ENCODE measurements at places on chromosomes 1 and 21.

DNA sequence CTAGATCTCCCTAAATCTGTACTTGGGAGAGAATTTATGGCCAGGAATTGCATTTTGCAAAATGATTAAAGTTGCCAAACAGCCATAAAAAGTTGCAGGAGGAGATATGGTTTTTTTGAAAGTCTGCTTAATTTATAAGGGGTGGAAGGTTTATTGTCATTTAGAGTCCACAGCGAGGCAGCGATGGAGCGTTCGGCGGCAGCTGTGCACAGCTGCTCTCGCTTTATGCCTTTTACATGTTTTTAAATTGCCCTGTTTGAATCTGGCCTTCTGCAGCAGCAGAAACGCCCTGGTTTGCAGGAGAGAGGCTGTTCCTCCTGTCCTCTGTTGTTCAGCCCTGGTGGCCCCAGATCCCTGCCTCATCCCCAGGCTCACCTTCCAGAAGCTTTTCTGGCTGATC is 144.9 kb upstream of the POU3F1 start:
- no peak for DNase-seq

DNA sequence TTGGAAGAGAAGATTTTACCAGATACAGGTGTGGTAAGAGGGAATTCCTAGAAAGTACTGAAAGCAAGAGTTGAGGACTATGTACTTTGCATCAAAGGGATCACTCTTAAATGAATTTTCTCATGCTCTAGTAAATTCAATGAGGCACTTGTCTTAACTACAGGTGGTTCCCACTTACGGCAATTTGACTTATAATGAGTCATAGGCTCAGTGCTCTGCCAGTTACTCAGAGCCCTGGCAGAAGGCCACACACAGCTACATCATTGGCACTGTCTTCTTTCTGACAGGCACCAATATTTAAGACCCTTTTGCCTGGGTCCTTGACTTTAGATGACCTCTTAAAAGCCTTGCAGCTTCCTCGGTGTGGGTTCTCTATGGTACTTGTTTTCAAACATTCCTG is 15.9 kb upstream of the ADAMTS5 start:
- DNase-seq: peak; percentile 26

DNA sequence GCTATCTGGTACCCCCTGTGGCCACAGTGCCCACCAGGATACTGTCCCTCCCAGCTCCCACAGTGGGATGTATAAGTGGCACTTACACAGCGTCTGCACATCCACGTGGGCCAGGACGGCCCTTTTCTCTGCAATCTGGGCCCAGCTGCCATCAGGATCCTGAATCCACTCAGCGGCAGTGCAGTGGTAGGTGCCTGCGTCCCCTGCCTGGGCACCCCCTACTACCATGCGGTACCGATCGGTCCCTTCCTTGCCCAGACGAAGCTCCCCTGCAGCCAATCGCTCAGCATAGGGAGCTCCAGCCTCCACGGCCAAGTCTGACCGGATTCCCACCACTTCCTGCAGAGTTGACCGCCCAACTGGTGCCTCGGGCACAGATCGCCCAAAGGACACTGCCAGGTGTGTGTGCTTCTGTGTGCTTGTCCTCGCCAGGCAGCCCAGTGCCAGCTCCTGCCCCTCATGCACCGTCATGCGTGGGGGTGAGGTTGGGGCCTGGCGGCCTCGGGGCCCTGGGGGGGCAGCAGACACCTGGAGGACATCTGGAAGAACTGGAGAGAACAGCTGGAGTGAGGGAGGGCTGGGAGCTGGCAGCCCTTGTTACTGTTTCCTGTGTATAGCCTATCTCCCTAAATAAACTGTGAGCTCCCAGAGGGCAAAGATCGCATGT is 4.7 kb downstream of the IGSF8 start:
- no peak for DNase-seq

GRCh38 chr1:183719289-183719688 is 66.2 kb upstream of the APOBEC4 start:
- no peak for DNase-seq

DNA sequence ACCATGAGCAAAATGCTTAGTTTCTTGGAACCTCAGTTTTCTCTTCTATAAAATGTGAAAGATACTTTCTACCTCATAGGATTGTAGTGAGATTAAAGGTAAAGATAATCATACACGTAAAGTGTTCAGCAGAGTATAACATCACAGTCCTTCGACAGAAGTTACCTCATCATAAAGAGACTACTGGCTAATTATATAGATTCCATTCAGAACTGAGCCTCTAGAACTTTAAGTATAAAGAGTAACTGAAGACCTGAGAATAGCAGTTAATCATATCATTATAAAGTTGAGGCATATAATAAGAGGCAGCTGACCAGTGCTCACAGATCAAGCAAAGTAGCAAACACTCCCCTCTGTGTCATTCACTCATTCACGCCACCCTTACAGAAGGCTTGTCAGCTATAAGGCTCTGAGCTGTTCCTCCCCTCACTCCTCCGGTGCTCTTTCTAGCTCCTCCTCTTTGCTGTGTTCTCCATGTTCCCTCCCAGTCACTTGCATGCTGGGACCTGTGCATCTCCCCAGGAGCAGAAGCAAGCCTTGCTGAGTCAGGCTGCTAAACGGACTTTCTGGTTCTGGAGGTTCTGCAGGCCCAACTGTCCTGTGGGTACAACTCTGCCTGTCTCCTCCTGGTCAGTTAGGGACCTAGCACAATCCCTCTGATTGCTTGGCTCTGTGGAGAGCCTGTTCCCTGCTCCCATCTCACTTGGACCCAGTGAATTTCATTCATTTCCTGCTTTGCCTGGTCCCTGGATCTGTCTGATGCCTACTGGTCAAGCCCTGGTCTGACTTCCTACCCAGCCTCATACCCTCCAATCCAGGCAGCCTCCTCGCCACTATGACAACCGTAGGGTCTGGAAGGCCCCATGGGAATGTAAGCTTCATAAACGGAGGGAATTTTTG is 28.3 kb upstream of the LY9 start:
- peak; percentile 49 for DNase-seq

- no peak for DNase-seq
These were observed 141.9 kb upstream of the PTBP2 start for GRCh38 chr1:96579636-96580035.

- DNase-seq: no peak
These were observed 43.5 kb upstream of the NEK7 start for GRCh38 chr1:198113342-198113750.

DNA sequence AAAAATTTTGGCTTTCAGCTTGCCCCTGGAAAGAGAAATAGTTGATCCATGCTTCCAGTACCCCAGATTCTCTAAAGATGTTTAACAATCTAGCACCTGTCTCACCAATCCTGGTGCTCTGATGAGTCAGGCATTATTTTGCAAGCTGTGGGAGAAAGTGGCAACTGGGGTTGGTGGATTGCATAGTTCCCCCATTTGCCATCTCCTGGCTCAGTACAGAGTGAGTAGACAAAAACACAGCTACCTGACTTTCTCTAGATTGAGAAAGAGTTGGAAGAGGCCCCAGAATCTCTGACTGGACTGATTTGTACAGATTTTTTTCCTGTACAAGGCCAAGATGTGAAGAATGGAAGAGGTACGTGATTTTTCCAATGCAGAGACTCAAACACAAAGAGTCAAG is 75.1 kb upstream of the NEGR1 start:
- no peak for DNase-seq

DNA sequence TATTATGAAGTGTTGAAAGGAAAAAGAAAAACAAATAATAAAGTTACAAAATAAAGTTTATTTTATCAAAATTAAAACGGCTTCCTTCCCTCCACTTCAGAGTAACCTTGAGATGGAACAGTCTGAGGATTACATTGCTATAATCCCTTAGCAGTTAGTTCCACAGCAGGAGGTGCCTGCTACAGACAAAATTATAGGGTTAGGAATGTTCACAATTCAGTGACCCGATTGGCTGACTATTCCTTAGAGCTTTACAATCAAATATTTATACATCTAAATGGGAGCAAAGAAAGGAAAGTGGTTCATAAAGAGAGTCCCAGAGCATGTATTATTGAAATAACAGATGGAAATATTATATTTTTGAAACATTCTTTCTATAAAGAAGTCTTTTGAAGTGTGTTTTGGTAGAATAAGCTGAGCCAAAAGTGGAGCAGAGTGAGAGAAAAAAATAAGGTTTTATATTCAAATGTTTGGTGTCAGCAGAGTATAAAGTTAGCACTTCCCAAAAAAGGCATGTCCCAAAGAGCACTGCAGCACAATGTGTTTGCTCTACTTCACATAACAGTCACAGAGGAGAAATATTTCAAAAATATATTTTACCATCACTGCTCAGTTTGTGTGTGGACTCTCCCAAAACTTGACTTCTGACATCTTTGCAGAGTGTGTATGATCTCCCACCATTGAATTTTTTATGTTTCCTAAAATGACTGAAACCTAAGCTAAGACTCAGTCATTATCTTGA is 71.4 kb upstream of the GORAB start:
- DNase-seq: no peak

DNA sequence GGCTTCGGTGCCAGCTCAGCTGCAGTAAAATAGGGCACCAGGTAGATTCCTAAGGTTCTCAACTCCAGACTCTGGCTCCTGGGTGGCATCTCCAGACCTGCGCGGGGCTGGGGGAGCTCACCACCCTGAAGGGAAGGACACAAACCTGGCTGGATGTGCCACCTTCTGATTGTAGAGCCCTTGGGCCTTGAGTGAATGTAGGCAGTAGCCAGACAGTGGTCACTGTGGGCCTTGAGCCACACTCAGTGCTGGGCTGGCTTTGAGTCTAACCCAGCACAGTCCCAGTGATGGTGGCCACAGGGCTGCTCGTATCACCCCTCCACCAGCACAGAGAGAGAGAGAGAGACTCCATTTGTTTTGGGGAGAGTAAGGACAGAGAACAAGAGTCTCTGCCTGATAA is 38.0 kb upstream of the SH3GLB1 start:
- DNase-seq: no peak

- DNase-seq: no peak
These were observed 477.6 kb upstream of the LRRC7 start for GRCh38 chr1:69090170-69090569.

DNA sequence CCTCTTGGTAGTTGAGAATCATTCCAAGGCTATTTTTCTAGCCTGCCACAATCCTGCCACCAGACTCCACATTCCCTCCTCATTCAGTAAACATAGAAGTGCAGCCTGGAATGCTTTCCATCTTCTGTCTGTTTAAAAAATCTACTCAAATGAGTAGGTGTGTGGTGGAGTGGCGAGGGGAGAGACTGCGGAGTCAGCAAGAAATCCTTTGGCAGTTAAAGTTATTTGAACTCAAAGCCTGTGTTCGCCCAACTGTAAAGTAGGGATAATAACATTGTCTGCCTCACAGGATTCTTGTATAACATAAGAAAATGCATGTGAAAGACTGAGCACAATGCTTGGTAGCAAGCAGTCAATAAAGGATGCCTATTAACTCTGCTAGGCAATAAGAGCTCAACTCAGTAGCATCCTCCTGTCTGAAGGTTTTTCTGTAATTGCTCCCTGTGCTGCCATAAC is 22.2 kb upstream of the DPT start:
- no peak for DNase-seq

- DNase-seq: no peak
These were observed 97.9 kb downstream of the CSMD2 start for GRCh38 chr1:34066981-34067603.

DNA sequence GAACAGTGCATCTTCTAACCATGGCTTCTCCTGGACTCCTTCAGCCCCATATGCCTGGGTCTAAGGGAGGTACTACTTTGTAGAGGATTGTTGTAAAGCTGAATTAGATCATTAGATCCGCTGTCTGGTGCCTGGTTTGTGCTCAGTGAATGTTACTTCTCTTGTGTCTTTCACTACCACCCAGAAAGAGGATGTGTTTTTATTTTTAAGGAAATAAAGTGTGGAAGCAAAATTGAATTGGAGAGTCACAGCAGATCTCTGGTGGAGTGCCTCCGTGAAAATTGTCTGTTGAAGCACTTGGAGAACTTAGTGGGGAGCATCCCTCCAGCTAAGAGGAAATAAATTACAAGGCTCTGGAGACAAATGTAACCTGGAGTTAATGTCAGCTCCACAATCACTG is 101.8 kb upstream of the ARTN start:
- no peak for DNase-seq

- DNase-seq: no peak
These were observed 42.9 kb downstream of the TCEANC2 start for GRCh38 chr1:54096227-54096876.

GRCh38 chr1:147772570-147772969 is 12.2 kb upstream of the GJA5 start:
- DNase-seq: no peak

- DNase-seq: peak; percentile 50
These were observed 52.4 kb upstream of the USP1 start for GRCh38 chr1:62384276-62385005.

DNA sequence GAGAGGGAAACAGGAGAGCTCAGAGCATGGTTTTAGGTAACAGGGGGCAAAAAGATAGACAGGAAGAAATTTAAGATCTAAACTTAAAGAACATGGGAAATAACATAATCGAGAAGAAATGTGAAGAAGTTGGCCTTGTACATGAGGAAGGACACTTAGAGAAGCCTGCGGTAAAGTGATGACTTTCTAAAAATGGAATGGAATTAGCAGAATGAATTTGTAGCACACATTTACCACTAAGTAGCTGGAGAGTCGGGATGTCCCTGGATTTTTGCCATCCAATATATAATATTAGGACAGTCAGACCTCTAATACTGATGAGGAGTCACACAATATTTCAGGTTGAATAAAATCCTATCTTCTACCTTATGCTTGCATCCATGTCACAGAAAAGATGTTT is 77.7 kb upstream of the C1orf87 start:
- no peak for DNase-seq

GRCh38 chr1:37692834-37693175 is 489 bp downstream of the CDCA8 start:
- DNase-seq: no peak

- DNase-seq: no peak
These were observed 292.8 kb upstream of the VAMP3 start for GRCh38 chr1:7478142-7478790.

GRCh38 chr1:117173691-117174090 is 37.0 kb downstream of the VTCN1 start:
- no peak for DNase-seq

GRCh38 chr1:37901191-37901892 is 42.0 kb upstream of the MTF1 start:
- DNase-seq: no peak

DNA sequence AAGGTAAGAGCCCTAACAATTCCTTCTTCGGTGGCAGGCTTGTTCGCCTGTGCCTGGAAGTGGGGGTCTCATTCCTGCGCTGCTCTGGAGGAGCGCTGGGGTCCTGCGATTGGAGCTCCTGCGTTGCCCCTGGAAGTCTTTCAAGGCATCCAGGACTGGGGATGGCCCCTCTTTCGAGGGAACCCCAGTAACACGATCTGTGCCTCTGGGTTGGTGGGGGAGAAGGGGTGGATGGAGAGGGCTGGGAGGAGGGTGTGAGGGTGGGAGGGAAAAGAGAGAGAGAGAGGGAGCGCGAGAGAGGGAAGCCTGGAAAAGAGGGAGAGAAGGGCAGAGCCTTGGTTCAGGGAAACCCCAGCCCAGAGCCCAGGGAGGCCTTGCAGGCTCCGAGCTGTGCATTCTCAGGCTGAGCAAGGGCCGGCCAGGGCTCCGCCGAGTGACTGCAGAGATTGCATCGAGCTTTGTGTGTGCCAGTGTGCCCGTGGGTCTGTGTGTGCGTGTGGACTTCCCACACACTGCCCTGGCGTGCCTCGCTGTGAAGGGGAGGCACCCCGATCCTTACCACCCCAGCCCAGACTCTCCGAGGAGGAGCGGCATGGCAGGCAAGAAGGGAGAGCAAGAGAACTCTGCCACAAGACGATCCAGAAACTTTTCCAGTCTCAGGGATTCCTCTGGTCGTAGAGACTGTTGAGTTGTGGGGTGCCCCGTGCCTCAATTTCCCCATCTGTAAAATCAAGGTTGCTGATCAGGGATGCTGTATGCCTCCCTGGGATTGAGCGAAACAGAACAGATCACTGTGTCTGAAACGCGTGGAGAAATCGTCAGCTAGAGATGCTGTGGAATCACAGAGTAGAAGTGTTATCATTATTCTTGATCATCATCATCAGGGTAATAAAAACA is 619 bp downstream of the BCL9 start:
- no peak for DNase-seq
